Stimulated activated CD8-positive, alpha-beta memory T cell treated with anti-CD3 and anti-CD28 coated beads, Interleukin-12 subunit alpha, Interleukin-12 subunit beta, amount 100 ng/mL, for 1 hour (primary cell): ENCODE measurements at places on chromosomes 5 and 9.

DNA sequence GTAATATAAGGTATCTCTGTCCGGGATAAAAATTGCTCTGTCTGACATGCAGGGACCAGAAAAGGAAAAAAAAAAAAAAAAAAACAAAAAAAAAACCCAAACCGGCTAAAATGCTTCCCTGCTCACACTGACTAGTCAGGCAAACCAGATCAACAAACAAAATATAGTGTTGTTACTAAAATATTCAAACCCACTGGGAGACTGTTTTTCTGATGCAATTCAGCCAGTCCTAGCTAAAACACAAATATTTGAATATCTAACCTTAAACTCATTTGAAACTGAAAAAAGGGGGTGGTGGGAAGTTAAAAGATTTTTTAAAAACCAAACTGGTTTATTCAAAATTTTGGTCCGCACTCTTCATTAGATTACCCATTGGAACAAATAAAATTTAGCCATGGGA lies 61.0 kb downstream of the APBA1 start:
- DNase-seq, result no peak

- no peak for DNase-seq
Observed at GRCh38 chr9:89776795-89777525, 172.1 kb downstream of the GADD45G start.

DNA sequence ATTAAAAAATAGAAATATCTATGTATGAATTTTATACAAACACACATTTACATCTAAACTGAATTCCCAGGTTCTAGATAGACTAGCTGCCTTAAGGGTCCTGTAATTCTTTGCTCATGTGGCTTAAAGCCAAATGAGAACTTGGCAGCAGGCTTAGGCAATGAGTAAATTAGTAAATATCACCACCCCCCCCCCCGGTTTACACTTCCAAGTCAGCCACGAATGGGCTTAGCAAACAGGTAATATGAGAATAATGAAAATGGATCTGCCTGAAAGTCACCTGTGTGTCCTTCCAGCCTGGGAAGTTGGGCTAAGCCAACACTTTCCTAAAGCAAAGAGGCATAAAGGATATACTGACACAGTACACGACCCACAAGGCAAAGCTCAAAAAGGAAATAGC lies 108.6 kb downstream of the KLHL3 start:
- no peak for DNase-seq

DNA sequence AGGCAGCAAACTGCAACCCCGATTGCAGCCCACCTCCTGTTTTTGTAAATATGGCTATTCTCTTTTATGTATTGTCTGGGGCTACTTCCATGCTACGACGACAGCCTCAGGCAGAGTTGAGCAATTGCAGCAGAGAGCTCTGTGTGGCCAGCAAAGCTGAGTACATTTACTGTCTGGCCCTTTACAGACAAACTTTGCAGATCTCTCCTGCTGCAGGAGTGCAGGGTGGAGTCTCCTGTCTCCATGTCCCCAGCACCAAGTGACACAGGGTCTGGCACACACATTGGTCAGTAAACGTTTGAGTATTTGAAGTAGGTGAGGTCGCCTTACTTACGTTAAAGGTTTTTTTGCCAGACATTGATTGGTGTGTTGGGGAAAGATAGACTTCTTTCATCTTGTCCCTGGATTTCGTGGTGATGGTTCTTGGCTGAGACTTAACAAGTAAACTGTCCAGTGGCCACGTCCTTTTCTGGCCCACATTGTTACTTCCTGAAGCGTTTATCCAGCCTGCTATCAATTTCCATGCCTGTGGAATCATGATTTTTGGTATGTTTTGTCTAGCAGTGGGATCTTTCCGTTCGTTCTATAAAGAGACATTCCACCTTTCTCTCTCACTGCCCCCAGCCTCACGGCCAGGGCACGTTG lies 27.2 kb downstream of the PRRC2B start:
- no peak for DNase-seq

GRCh38 chr9:19184144-19184917 lies 46.2 kb upstream of the DENND4C start:
- peak; percentile 57 for DNase-seq

- DNase-seq, result no peak
Observed at GRCh38 chr5:33105521-33105941, 335.2 kb upstream of the TARS1 start.

GRCh38 chr9:23779220-23779619 lies 46.8 kb downstream of the ELAVL2 start:
- DNase-seq, result no peak

- DNase-seq, result no peak
Observed at GRCh38 chr9:118395415-118395814, 691.2 kb downstream of the TLR4 start.

GRCh38 chr9:81462801-81463200 lies 226.5 kb downstream of the TLE1 start:
- no peak for DNase-seq

- no peak for DNase-seq
Observed at GRCh38 chr9:136386018-136386417, 12.5 kb upstream of the CARD9 start.

GRCh38 chr5:89313804-89314588 lies 431.0 kb upstream of the MEF2C start:
- no peak for DNase-seq

- DNase-seq, result no peak
Observed at GRCh38 chr9:134382733-134383132, 56.5 kb downstream of the RXRA start.

DNA sequence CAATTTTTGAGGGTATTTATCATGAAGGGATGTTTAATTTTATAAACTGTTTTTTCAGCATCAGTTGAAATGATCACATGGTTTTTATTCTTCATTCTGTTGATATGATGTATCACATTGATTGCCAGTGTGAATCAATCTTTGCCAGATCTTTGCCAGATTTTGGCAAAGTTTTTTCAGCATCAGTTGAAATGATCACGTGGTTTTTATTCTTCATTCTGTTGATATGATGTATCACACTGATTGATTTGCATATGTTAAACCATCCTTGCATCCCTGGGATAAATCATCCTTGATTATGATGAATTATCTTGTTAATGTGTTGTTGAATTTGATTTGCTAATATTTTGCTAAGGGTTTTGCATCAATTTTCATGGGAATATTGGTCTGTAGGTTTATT lies 140.9 kb upstream of the TAS2R1 start:
- DNase-seq, result no peak

- no peak for DNase-seq
Observed at GRCh38 chr5:79702606-79703380, 13.2 kb downstream of the CMYA5 start.

DNA sequence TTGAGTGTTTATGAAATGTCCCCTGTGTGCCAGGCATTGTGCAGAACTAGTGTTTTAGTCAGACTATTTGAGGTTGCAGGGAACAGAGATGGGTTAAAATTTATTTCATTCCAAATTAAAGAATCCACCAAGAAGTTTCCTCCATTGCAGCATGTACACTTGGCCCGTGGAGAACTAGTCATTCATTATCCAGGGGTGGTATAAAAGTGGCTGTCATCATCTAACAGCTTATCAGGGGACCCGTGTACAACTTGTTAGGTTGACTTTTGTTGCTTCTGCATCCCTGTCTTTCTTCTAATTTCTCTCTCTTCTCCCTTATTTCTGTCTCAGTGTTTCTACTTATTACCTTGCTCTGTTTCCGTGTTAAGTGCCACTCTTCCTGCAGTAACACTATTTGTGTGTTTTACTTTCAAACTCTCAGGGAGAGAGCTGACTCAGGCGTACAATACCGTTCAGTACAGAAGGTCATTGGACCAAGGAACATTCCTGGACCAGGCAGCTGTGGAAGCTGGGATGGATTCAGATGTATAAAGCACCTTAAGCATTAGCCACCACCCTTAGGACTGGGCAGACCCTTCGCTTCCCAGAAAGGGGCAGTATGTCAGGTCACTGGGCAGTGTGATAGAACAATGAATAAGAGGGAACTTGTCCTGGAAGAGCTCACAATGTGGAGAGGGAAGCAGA lies 36.1 kb downstream of the MAP3K1 start:
- no peak for DNase-seq

- no peak for DNase-seq
Observed at GRCh38 chr9:73179589-73179988, 27.9 kb downstream of the ANXA1 start.

DNA sequence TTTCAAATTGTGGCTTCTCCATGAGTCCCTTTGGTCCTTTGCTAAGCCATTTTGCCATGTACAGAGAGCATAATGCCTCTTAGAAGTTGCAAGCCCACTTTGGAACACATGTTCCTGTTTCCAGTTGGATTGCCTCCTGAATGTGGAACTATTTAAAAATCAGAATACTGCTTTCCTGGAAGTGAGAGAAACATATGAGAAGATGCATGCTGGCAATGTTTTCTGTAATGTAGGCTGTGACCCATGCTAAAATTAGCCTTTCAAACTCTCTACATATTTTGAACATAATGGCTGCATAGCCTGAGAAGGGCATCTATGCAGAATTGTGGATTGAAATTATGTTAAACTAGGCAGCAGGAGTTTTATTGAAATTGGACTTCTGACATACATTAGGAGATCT lies 175.5 kb upstream of the PAPPA start:
- no peak for DNase-seq

DNA sequence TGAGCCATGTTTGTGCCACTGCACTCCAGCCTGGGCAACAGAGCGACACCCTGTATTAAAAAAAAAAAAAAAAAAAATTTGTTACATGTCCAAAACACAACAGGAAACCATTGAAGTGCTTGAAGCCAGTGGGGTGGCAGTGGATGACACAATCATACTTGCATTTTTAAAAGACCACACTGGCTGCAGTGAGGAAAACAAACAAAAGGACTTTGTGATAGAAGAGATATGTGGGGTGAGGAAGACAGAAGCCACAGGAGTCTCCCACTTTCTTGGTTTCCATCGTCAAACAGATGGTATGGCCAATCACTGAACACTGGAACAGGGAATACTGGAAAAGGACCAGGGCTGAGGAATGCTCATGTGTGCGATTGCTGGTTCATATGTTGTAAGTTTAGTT lies 20.9 kb upstream of the COMMD10 start:
- no peak for DNase-seq

DNA sequence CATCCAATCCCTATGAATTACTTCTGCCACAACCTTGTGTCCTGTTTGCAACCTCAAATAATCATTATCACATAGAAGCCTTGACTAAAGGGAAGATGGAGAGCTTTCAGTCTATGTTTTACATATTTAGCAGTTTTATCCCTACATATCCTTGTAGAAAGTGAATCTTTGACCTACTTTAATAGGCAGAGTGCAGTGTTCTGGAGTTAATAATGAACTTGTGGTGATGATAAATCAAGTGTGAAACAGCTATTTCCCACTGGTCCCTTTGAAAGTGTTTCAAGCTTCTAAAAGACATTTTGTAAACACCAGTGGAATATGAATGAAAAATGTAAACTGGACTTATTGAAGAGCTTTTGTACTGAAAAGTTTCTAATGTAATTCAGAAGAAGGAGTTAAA lies 406.7 kb downstream of the GABRG2 start:
- DNase-seq, result no peak
